Activated CD4-positive, CD25-positive, alpha-beta regulatory T cell treated with anti-CD3 and anti-CD28 coated beads, Interleukin-2, amount 50 U/mL, for 16 hours (primary cell): ENCODE measurements at places on chromosomes 5 and 9.

GRCh38 chr5:75053304-75054133 lies 1.2 kb upstream of the GCNT4 start:
- DNase-seq: no peak

DNA sequence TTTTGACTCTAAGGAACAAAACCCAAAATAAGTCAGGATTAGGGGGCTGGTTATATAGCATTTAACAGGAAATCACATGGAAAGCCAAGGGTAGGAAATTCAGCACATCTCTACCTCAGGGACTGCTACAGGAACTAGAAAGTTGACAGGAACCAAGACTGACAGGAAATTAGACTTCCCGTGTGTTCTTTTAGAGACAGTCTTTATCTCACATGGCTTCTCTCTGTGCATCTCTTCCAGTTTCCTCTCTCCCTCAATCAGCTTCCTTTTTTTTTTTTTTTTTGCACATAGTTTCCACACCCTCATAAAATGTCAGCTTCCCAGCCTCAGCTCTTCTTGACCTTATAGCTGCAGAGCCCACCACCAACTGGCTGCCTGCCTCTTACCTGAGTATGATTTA lies 4.8 kb downstream of the RECK start:
- DNase-seq: no peak

DNA sequence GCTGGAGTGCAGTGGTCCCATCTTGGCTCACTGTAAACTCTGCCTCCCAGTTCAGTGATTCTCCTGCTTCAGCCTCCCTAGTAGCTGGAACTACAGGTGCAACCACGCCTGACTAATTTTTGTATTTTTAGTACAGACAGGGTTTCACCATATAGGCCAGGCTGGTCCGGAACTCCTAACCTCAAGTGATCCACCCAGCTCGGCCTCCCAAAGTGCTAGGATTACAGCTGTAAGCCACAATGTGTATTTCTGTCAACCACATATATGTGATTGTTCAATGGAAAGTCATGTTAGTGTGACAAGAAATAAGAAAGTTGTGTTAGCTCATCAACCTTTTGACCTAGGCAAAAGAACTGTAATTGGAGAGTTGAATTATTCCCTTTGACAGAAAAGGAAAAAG lies 677.1 kb upstream of the CHD1 start:
- DNase-seq: no peak

GRCh38 chr5:34038390-34038789 lies 4.6 kb downstream of the C1QTNF3 start:
- no peak for DNase-seq

DNA sequence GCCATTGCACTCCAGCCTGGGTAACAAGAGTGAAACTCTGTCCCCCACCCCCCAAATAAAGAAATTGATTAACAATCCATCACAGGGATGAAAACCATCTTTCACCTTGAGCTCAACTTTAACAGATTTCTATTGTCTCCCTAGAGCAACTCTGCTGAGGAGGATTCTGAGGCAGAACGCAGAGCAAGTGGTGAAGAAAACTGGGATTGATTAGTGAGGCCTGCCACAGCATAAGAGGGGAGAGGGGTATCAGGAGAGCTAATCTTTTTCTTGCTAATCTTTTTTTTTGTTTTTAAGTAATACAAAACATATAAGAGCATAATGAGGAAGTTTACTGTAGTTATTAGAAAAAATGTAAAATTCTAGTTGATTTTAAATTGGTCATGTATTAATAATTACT lies 8.9 kb downstream of the TXNDC8 start:
- DNase-seq: no peak

DNA sequence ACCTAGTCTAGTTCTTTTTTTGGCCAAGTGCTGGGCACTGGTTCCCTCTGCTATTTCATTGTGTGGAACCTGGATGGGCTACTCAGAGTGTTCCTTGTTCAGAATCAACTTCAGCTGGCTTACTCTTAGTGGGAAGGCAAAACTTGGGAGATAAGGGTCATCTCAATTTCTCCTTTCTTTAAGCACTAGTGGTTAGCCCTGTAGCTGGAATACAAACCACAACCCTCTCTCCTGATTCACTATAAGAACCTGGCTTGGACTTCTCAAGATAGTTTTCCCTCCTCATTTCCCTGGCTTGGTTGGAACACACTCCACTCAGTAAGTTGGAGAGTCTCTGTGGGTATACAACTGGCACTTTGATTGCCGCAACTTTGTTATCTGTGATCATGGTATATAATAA lies 35.1 kb downstream of the GRIA1 start:
- DNase-seq: no peak

- no peak for DNase-seq
Observed at GRCh38 chr9:132099167-132099566, 19.5 kb upstream of the MED27 start.

DNA sequence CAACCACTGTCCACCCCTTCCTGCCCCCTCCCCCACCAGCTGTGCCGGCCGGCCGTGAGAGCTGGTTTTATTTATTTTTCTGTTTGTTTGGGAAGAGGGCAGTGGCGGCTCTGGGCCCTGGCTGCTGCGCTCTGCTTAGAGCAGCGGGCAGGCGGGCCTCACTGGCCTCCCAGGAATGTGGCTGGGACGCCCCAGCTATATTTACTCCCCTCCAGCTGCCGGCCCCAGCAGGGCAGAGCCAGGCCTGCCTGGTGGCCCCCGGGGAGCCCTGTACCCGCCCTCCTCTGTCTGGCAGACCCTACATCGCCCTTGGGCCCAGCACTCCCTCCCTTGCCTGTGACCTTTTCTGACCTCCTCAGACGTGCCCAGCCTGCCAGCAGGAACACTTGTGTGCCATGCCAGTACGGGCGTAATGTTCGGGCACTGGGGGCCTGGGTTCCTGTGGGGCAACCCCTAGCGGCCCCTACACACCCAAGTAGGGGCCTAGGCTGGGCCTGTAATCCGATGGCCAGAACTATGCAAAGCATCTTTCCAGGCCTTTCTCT lies 7.7 kb downstream of the CXXC5 start:
- DNase-seq: no peak

DNA sequence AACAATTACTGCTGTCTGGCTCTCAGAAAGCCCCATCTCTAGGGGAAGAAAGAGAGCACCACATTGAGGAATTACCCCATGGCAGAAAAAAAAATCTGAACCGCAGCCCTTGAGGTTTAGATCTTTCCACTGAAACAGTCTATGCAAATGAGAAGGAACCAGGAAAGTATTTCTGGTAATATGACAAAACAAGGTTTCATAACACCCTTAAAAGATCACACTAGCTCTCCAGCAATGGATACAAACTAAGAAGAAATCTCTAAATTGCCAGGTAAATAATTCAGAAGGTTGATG lies 427.1 kb downstream of the PRELID2 start:
- no peak for DNase-seq

DNA sequence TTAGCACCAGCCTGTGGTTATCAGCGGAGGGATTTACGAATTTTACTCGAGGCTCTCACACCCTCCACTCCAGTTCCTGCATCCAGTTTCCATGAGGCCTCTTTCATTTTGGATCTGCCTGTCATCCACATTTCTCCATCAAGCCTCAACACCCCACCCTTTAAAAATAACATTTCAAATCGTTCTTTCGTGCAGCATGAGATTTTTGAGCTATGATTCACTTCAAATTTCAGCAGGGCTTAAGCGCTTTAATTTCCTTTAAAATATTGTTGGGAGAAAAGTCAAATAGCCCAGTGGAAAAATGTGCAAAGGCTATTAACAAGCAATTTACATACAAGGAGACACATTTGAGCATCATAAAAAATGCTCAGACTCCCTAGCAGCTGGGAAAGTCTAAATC lies 103.2 kb downstream of the MSX2 start:
- no peak for DNase-seq

- DNase-seq: no peak
Observed at GRCh38 chr5:165781738-165782137, 2276.3 kb downstream of the MAT2B start.

DNA sequence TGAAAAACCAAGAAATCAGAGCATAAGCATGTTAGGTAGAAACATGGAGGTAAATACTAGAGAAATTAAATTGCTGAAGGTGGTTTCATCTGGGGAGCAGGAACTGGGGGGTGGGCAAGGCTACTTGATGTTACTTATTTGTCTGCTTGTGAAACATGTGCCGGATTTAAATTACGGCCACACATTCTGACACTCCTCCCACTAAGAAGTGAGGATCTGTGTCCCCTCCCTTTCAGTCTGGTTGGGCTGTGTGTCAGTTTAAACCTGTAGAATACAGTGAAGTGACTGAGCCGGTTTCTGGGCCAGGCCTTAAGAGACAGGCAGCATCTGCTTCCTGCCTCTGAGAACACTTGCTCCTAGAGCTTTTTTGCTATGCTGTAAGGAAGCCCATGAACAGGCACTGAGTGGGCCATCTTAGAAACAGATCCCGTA lies 2.3 kb upstream of the IARS1 start:
- DNase-seq: no peak

DNA sequence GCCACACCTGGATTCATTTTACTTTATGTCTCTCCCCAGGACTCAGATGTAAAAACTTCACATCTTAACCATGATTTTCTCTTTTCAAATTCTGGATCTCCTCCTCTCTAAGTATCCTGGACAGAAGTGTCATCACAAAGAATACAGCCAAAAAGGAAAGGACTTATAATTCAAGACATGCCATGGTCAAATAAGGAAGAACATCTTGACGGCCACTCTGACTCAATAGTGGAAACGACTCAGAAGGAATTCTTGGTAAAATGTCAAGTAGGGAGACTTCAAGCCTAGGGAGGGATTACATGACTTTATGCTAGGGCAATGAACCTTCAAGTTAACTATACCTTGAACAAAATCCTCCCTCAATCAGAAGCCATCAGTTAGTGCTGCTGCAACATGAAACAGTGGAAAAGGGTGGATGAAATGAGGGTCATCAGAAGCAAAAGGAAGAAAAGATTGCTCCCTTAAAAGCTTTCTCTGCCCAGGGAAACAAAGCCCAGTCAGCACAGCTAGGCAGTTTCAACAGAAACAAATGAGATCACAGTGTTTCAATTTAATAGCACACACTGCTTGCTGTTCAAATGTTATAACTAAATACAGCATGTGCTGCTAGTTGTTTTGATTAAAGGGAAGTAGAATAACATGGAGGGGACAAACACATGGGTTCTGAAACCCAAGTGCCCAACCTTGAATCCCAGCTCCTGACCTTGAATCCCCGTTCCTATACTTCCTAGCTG lies 101.4 kb downstream of the LPAR1 start:
- no peak for DNase-seq

DNA sequence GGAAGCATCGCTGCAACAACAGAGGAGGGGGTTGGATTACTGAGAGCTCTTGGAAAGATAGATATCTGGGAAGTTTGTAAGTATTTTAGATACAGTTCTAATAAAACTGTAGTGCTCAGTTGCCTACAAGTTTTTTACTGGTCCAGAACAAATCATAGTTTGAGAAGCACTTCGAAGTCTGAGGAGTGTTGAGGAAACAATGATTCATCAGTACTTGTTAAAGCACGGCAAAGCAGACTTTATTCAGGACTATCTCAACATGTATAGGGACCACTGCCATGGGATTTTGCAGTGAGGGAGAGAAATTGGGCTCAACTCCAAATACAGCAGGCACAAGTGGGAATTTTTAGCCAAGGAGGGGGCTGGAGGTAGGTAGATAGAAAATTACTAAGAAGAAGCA lies 25.3 kb upstream of the RECK start:
- no peak for DNase-seq

DNA sequence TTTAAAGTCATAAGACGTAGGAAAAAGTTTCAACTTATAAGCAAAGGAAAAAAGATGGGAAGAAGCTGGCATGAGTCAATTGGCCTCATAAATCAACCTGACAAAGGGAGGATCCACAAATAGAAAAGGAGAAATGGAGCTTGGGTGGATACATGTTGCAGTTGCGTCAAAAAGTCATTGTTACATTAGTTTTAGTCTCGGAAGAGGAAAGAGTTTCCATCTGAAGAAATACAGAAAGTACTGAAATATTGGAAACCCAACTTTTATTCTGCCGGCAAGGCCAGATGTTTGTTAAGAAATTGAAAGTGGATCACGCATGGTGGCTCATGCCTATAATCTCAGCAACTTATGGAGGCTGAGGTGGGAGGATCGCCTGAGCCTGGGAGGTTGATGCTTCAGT lies 11.3 kb upstream of the TIMD4 start:
- DNase-seq: no peak

GRCh38 chr5:180436936-180437335 lies 57.2 kb upstream of the CNOT6 start:
- DNase-seq: no peak

DNA sequence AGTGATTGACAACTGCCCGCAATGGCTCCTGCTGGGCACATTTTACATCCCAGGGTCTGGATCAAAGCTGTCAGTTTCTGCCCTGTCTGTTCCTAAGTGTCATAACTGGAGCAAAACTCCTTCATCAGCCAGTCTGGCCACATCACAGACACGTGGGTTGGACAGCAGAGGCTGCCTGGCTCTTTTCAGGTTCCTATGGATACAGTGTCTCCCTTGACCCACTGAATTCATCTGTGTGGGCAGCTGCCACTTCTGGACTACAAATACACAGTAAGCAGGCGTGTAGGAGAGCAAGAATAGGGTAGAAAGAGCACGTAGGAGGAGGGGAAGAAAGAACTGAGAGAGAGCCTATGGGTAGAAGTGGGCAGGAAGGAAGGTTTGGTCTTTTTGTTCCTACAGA lies 238.0 kb downstream of the ENC1 start:
- no peak for DNase-seq

DNA sequence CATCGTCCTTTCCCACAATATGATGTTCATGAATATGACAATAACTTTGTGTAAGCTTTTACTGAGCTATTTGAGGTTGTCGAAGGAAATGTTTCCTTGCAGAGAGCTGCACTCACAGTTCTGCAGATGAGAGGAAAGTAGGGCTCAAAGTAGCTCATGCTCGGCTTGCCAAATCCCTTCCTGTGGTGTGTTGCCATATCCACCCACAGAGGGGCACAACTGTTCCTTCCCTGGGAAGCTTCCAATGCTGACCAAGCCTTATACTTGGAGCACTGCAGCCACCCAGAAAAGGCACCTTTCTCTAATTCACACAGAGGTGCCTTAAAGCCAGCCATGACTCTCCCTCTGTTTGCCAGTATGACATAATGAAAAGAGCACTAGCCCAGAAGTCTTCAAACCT lies 390.3 kb downstream of the CAAP1 start:
- DNase-seq: no peak

DNA sequence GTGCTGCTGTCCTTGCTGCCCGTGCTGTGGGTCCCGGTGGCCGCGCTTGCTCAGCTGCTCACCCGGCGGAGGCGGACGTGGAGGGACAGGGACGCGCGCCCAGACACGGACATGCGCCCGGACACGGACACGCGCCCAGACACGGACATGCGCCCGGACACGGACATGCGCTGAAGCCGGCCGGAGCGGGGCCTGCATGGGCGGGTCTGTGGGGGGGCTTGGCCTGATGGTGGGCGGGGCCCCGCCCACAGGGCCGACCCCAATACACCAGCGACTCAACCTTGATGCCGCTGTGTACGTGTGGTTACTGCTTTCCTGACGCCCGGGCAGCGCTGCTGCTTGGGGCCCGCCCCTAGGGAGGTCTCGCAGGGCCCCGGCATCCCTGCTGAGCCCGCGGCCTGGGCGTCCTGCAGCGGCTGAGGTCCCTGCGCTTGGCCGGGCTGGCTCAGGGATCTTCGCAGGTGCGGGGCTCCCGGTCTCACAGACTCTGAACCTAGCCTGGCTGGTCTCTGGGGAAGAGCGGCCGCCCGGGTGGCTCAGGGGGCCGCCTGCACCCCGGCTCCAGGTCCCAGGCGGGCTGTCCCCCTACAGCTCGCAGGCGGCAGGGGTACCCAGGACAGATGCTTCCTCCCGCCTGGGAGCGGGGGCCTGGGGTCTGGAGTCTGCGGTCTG lies 20.9 kb downstream of the SLC6A18 start:
- DNase-seq: no peak

GRCh38 chr5:112366987-112367386 lies 52.1 kb downstream of the EPB41L4A start:
- no peak for DNase-seq
